ENCODE measurements at places on chromosomes 5 and 9.

GRCh38 chr5:138408023-138408422, 30.8 kb upstream of the REEP2 start:
- DNase-seq, result peak; percentile 93

DNA sequence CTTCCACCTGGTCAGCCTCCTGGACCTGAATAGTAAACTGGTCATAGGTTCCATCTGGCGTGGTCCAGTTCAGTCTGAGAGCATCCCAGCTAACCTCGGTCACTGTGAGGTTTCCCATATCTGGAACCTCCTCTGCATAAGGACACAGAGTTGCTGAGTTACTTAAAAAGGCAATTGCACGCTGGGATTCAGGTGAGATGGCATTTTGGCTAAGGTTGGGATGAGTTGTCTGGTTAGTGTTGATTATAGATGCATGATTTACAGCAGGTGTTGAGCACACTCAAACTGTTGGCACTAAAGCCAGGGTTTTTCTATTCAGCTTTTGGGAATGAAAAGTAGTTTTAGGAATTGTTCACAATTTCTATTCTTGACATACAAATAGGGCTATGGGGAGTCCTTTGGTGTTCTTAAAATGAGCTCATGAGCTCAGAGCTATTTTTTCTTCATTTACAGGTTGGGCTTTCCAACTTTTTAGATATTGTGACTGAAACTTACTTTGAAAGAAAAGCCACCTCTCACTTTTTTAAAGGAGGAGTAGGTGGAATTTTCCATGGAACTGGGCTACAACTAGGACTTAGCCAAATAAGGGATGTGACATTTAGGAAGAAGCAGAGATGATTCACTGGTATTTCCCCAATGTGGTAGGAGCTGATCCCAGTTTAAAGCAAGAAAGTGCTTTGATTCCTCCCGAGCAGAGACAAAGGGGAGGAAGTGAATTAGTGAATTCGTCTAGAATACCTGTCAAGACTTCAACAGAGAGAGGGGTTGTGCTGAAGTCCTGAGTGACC, 54.7 kb downstream of the TNC start:
- DNase-seq, result no peak

DNA sequence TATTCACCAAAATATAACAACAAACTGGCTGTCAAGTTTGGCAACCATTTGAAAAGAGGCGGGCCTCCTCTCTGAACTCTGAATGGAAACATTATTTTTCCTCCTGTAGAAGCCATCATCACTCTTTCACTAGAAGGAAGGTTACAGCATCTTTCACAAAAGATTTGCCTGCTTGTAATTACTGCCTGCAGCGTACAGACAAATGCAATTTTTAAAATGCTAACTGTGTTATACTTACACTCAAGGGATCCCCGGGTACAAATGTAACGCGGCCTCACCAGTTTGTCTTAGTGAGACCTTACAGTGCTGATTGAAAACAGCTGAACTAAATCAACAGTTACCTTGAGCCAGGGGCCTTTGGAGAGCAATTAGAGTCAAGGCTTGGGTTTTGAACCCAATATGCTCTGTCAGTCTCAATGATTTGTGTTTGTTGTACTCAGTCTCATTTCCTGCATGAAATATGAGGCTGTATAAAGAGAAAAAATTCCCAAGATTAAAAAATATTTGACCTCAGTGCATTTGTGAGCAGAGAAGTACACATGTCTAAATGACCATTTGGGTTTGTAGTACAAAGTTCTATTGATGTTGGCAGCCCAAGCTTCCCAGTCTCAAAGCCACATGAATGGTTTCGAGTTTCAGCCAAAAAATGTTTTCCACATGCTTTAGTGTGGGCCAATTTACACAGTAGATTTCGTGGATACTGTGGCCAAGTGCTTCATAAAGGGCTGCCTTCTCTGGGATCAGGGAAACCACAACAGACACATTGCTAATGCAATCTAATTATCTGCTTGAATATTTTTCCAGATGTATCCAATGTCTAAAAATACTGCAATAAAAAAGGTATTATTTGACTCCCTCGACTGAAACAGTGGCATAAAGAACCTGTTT, 500.0 kb downstream of the SPATA31D1 start:
- no peak for DNase-seq

DNA sequence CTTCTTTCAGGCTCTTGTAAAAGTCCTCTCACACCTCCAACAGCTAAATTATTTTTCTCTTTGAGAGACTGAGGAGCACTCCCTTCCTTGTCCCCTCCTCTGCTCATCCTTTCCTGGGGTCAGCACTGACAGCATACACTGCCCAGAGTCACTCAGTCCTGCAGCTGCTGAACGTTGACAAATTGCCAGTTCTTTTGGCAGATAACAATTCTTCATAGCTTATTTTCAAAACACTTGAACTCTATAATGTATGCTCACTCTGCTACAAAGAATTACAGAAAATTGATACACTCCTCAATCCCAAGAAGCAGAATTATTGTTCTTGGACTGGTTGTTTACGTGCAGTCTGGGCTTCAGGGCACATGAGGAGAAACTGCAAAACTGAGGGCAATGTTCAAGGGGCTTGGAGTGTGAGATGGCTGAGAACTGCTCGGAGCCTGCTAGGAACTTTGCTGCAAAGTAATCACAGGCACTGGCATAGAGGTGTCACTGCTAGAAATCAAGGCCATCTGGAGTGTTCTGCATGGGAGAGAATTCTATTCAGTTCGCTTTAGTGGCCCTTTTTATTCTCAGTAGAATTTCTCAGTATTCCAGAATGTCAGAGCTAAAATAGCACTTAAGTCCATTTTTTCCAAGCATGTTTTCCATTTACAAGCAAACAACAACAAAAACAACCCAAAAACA, 96.4 kb upstream of the SPOCK1 start:
- no peak for DNase-seq

- no peak for DNase-seq
Observed at GRCh38 chr9:91825422-91825821, 124.6 kb downstream of the ROR2 start.

DNA sequence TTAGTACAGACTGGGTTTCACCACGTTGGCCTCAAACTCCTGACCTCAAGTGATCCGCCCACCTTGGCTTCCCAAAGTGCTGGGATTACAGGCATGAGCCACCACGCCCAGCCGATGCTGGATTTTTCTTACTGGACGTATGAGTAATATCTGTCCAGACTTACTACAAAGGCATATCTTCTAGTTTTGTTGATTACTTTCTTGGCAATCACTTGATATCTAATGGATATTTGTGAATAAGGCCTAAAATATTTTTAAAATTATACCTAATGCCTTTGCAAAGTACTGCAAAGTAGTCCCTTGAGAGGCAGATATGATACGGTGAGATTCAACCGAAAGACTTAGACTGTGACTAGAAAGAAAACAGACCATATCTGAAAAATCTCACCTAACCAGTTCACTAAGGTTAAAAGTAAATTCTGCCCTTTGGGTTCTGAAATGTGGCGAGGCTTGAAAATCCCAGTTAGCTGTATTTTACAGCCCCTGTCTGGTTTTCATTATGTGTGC, 152.1 kb downstream of the GNAQ start:
- DNase-seq, result no peak

- DNase-seq, result no peak
Observed at GRCh38 chr5:154543380-154543779, 65.4 kb upstream of the HAND1 start.

DNA sequence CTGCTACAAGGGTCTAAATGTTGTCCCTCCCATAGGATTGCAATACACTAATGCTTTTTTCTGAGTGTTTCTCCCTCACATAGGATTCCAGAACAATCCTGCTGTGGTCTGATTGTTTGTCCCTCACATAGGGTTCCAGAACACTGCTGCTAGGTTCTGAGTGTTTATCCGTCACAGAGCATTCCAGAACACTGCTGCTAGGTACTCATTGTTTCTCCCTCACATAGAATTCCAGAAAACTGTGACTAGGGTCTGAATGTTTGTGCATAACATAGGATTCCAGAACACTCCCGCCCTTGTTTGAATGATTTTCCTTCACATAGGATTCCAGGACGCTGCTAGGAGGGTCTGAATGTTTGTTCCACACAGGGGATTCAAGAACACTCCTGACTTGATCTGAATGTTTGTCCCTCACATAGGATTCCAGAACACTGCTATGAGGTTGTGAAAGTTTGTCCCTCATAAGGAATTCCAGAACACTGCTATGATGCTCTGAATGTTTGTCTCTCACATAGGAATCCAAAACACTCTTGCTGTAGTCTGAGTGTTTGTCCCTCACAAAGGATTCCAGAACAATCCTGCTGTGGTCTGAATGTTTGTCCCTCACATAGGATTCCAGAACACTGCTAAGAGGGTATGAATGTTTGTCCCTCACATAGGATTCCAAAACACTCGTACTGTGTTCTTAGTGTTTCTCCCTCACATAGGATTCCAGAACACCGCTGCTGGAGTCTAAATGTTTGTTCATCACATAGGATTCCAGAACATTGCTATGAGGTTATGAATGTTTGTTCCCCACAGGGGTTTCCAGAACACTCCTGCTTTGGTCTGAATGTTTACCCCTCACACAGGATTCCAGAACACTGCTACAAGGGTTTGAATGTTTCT, 213.5 kb downstream of the FOXD4L6 start:
- no peak for DNase-seq

GRCh38 chr5:93359296-93359959, 221.6 kb downstream of the NR2F1-AS1 start:
- DNase-seq, result no peak

DNA sequence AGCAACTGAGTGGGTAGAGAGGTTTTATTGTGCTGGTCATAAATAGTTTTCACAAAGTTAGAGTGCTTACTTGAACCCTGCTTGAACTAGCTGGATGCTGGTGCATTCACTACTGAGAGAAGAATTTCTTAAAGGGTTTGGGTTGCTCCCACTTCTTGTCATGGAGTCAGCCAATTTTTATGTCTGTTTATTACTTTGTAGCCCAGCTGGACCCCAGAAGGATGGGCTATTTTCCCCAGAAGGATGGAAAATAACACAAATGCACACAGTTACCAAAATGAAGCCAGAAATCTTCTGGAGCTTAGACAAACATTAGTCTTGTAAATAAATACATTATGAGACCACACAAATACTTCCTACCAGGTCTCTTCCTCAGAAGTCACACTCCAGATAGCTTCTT, 480.8 kb upstream of the TNC start:
- no peak for DNase-seq

DNA sequence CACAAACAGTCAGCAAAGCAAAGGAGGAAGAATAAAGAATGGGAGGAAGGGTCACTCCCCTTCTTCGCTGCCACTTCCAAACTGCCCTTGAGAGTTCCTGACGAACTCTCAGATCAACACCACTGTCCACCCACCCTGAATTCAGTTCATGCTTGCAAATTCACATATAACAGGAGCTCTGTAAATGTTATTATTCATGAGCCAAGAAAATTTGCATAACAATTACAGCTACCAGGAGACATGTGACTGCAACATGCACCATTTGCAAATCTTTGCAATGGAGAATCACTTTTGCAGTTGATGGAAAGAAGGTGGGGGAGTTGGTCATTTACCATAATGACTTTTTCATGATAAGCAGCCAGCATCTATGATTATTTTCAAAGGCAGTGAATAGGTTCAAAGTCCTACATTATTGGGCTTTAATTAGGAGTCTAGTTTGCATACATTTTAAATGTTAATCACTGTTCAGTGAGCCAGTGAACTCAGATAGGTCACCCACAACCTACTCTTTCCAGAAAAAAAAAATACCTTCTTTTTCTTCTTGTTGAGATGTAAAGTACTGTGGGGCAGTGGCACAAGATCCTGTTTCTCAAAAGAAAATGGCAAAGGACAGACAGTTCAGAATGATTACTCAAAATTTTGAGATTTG, 149.7 kb downstream of the CAAP1 start:
- DNase-seq, result no peak

DNA sequence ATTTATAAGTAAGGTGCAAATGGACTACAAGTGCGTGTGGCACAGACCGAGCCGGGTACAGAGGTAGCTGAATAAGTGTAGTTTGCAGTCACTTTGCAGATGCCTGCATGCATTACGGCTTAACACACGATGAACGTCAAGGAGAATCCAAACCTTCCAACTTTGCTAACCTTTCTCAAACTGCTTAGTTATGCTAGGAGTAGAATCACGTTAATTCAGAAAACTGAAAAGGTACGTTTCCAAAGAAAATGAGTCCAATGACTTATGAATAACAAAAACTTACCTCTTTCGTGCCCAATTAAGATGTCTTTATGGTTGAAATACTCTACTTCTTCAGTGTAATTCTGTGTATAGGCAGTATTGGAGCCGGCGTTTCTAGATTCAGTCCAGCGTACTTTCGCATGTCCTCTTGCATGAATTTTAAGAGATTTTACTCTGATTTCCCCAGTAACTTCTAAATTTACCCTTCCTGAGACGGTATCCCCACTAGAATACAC, 539 bp downstream of the ARRDC3 start:
- DNase-seq, result no peak

DNA sequence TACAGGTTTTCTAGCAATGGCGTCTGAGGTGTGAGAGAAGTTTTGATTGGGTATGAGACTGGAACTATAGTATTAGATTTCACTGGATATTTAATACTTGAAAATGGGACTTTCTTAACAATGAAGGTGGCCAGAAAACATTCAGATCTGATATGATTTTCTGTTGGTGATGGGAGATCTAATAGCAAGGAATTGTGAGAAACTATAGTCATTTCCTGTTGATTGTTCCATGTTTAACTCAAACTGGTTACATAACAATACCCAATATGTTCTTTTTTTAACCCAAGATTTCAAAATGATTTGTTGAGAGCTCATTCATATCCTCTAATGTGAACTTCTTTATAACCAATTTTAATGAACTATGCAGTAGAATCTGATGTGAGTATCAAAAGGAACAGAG, 793.2 kb upstream of the RGMB start:
- DNase-seq, result no peak

GRCh38 chr9:91150998-91151717, 210.6 kb downstream of the AUH start:
- no peak for DNase-seq

- no peak for DNase-seq
Observed at GRCh38 chr5:156835905-156836304, 14.2 kb upstream of the PPP1R2B start.

- DNase-seq, result no peak
Observed at GRCh38 chr5:1776831-1777230, 22.8 kb downstream of the MRPL36 start.

- DNase-seq, result no peak
Observed at GRCh38 chr5:144711172-144711571, 540.5 kb downstream of the KCTD16 start.

DNA sequence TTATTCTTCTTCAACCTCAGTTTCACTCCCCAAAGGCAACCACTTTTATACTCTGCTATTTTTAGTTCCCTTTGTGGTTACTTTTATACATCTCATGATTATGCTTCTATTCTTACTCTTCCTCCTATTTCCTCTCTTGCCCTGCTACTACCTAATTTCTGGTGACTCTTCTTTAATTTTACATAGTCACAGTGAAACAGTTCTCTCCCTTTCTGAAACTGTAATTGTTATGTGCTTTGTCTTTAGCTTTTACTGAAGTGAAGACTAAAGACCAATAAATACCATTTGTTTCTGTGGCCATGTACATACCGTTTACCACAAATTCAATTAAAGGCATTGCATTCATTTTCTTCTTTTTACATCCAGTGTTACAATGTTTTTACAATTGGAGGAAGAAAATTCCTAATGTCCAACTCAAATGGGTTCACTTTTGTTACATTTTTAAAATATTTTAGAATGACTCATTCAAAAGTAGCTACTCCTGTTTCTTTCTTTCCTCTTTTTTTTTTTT, 410.6 kb downstream of the PSAT1 start:
- no peak for DNase-seq
